ENCODE measurements at places on chromosomes 1 and 21. TPM values are rescaled to one million over a fixed set of nuclear protein-coding genes. Genes with fewer than 3 reads are reported as not detected.

DNA sequence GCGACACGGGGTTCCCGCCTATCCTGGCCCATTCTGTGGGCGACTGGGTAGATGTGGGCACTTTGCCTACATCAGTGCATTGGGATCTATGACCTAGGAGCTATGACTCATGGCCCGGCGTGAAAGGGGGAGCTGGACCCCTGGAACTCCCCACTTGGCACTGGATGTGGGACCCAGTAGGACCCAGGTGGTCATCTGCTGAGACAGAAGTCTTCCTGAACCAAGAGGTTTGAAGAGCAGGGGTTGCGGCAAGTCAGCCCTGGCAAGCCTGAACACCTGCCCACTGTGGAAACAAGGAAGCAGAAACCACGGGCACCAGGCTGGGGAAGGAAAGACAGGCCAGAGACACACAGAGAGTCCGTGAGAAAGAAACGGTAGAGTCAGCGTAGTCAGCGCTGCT is 656.7 kb downstream of the AJAP1 start:
- no peak for DNase-seq

Gene MEX3A
- total RNA-seq: 9.4 TPM

Gene DMBX1
- not detected for total RNA-seq

- no peak for DNase-seq
These were observed 12.9 kb downstream of the GPA33 start for GRCh38 chr1:167077128-167077867.
